ENCODE measurements at places on chromosomes 5 and 9. TPM values are rescaled to one million over a fixed set of nuclear protein-coding genes. Genes with fewer than 3 reads are reported as not detected.

DNA sequence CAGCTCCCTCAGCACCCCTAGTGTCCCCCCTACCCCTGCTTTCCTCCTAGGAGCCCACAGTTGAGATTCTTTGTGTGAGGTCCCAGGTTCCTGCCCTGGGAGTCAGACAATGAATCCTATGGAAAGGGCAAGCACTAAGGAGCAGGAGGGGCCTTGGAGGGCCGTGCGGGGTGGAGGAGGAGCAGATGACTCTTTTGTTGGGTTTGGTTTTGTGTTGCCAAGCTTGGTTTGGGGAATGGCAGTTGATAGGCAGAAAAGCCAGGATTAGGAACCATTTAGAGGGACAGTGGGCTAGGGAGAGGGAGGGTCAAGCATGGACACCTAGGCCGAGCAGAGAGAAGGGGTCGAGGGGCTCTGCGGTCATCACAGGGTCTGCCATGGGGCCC, 61.6 kb upstream of the SPTLC1 start:
- no peak for DNase-seq

DNA sequence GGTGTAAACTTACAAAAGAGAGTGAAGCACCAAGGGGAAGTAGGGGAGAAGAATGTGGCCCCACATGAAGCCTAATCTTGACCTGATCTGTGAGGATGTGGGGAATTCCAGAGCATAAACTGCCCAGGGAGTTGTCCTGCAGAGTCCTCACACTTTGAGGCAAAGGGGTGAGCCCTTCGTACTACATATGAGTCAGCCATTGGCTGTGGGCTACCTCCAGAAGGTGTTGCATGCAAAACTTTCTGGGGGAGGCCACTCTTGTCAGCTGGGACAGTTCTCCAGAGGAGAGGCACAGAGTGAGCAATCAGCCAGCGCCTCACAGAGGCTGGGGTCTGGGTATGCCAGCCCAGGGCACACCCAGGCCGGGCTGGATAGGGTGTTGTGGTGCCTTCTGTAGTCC, 98.1 kb upstream of the NMUR2 start:
- no peak for DNase-seq

DNA sequence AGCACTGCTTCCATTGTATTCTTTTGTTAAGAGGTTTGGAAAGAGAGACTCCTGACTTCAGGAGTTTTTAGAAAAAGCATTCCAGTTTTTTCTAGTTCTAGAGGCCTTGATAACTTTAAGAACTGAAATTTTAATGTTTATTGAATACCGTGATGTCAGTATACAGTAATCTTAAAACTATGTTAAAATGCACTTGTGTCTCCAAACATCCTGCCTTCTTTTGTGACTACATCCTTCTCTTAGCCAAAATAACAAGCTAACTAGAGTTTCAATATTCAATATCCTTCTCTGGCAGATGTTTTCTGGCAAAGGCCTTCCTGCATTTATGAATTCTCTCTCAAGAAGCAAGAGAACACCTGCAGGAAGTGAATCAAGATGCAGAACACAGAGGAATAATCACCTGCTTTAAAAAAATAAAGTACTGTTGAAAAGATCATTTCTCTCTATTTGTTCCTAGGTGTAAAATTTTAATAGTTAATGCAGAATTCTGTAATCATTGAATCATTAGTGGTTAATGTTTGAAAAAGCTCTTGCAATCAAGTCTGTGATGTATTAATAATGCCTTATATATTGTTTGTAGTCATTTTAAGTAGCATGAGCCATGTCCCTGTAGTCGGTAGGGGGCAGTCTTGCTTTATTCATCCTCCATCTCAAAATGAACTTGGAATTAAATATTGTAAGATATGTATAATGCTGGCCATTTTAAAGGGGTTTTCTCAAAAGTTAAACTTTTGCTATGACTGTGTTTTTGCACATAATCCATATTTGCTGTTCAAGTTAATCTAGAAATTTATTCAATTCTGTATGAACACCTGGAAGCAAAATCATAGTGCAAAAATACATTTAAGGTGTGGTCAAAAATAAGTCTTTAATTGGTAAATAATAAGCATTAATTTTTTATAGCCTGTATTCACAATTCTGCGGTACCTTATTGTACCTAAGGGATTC, 43.1 kb downstream of the NDFIP1 start:
- DNase-seq: peak; percentile 64

GRCh38 chr9:120905315-120906164, 21.1 kb downstream of the TRAF1 start:
- DNase-seq: no peak

- DNase-seq: peak; percentile 7
Measured at GRCh38 chr5:82100303-82101077, 128.7 kb downstream of the ATG10 start.

The NIPAL4 gene
- total RNA-seq: 5.3 TPM

- no peak for DNase-seq
Measured at GRCh38 chr5:41345295-41345694, 132.0 kb upstream of the C6 start.

The PCAT7 gene
- not detected for total RNA-seq

- DNase-seq: no peak
Measured at GRCh38 chr5:133219296-133219695, 167.5 kb downstream of the HSPA4 start.

DNA sequence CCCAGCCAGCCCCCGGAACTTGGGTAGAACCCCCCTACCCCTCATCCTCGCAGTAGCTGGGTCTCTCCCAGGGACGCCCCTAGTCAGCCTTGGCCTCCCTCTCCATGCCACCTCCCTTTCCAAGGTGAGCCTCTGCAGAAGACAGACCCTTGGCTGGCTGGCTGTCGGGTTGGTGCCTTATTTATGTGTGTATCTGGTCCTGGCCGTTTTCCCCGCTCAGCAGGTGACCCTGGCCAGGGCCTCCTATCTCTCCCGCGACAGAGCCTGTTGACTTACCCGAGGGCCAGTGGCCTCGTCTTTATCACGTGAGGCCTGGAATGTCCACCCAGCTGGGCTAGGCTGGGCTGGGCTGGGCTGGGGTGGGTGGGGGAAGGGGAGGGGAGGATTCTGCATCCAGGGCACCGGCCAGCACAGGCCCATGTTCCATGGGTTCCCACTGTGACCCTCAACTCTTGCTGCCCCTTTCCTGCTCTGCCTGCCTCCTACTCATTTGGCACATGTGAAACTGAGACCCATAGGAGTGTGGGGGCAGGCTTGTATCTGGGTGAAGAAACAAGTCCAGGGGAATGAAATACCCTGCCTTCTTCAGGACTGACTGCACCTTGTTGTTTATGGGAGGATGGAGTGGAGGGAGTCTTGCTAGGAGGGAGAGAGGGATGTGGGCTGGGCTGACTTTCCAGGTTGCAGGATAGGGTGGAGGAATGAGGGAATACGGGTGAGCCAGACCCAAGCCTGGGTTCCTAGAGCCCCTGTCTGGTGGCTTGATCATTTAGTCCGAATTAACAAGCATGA, 3.1 kb downstream of the CXXC5 start:
- DNase-seq: no peak

The ALAD gene
- 3.2 TPM for total RNA-seq

The ATP6V0E1 gene
- 254 TPM for total RNA-seq

All from bronchial epithelial cell (primary cell).